ENCODE measurements at places on chromosomes 5 and 9. TPM values are rescaled to one million over a fixed set of nuclear protein-coding genes. Genes with fewer than 3 reads are reported as not detected.

GRCh38 chr9:113530022-113530635, 66.6 kb downstream of the RGS3 start:
- H3K27ac ChIP-seq: no peak overlapping the region
- no peak overlapping the region for H3K4me3 ChIP-seq
- H3K27me3 ChIP-seq: no peaks in the 10 kb centered on the region

DNA sequence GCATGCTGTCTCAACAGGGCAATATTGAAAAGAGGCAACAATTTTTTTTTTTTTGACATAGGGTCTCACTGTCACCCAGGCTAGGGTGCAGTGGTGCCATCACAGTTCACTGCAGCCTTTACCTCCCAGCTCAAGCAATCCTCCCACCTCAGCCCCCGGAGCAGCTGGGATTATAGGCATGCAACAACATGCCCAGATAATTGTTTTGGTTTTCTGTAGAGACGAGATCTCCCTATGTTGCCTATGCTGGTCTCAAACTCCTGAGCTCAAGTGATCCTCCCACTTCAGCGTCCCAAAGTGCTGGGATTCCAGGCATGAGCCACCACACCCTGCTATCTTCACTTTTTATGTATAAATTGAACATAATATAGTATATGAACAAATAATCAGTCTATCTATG, 47.6 kb downstream of the PRELID2 start:
- no peaks in the 10 kb centered on the region for H3K27me3 ChIP-seq
- no peaks in the 10 kb centered on the region for H3K36me3 ChIP-seq
- no peak overlapping the region for H3K27ac ChIP-seq
- no peak overlapping the region for H3K4me3 ChIP-seq
- H3K4me1 ChIP-seq: no peaks in the 10 kb centered on the region

- no peak for DNase-seq
- no peak overlapping the region for H3K4me3 ChIP-seq
- no peak overlapping the region for H3K27ac ChIP-seq
These were observed 41.9 kb downstream of the SYK start for GRCh38 chr9:90843525-90843924.

DNA sequence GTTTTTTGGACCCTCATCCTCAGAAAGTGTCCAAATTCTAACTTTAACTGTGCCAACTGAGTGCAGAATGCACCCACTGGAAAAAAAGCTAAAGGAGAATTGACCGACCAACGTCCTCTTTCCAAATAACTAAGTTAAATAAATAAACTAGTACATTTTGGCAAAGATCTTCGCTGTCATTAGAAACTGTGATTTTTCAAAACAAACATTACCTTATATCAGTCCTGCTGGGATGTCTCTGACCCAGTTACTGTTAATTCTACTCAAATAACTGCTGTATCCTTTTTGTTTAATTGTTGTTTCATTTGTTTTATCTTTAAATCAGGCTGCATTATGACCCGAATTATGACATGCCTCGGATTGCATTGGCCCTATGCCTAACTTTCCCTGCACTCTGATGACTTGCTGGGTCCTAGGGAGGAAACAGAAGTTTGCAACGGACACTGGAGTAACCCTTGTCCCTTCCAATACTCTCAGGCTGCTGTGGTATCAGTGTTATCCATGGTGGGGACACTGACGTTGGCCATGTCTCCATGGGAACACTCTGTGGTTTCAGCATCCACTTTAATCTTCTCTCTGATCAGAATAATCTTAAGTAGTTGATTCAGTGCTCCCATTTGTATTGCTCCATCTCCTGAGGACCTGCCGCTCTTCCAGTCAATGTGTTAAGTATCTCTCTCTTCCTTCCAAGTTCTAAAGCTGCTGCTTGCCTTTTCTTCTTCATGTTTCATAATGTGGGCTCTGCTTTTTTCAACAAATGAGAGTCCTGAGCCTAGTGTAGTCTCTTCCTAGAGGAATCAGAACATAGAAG, 11.1 kb upstream of the IFNA5 start:
- H3K4me3 ChIP-seq: no peak overlapping the region
- no peaks in the 10 kb centered on the region for H3K4me1 ChIP-seq
- DNase-seq: no peak
- no peaks in the 10 kb centered on the region for H3K36me3 ChIP-seq
- H3K27me3 ChIP-seq: no peaks in the 10 kb centered on the region

GRCh38 chr9:84374013-84374412, 33.5 kb upstream of the SLC28A3 start:
- no peaks in the 10 kb centered on the region for H3K4me1 ChIP-seq
- no peak overlapping the region for H3K4me3 ChIP-seq
- no peaks in the 10 kb centered on the region for H3K27me3 ChIP-seq
- no peak overlapping the region for H3K27ac ChIP-seq

- no peak for DNase-seq
- H3K27ac ChIP-seq: no peak overlapping the region
- H3K4me1 ChIP-seq: no peaks in the 10 kb centered on the region
- no peaks in the 10 kb centered on the region for H3K27me3 ChIP-seq
These were observed 23.1 kb downstream of the FGFR4 start for GRCh38 chr5:177109810-177110209.

- no peaks in the 10 kb centered on the region for H3K27me3 ChIP-seq
- no peak overlapping the region for H3K27ac ChIP-seq
- DNase-seq: no peak
- H3K4me3 ChIP-seq: no peak overlapping the region
These were observed 13.2 kb upstream of the BOD1 start for GRCh38 chr5:173629628-173630027.

- H3K27me3 ChIP-seq: no peaks in the 10 kb centered on the region
- H3K27ac ChIP-seq: no peak overlapping the region
- no peaks in the 10 kb centered on the region for H3K36me3 ChIP-seq
- DNase-seq: no peak
These were observed 133.4 kb downstream of the DAB2IP start for GRCh38 chr9:121784731-121785411.

GRCh38 chr5:59813761-59814536, 79.6 kb downstream of the PDE4D start:
- H3K36me3 ChIP-seq: no peaks in the 10 kb centered on the region
- DNase-seq: no peak
- no peak overlapping the region for H3K27ac ChIP-seq
- H3K4me1 ChIP-seq: no peaks in the 10 kb centered on the region
- no peaks in the 10 kb centered on the region for H3K27me3 ChIP-seq

- no peaks in the 10 kb centered on the region for H3K27me3 ChIP-seq
- DNase-seq: no peak
- H3K27ac ChIP-seq: no peak overlapping the region
- no peak overlapping the region for H3K4me3 ChIP-seq
- H3K4me1 ChIP-seq: no peaks in the 10 kb centered on the region
These were observed 28.6 kb downstream of the NKD2 start for GRCh38 chr5:1037123-1037670.

- peak overlapping the region; percentile 62 for H3K4me3 ChIP-seq
- peaks cover 15% of the 10 kb centered on the region for H3K4me1 ChIP-seq
- no peak for DNase-seq
These were observed 788 bp downstream of the ZNF346 start for GRCh38 chr5:177023303-177023664.

- no peak for DNase-seq
- no peak overlapping the region for H3K4me3 ChIP-seq
- no peaks in the 10 kb centered on the region for H3K27me3 ChIP-seq
These were observed 11.9 kb upstream of the MELK start for GRCh38 chr9:36560771-36561170.

- H3K36me3 ChIP-seq: no peaks in the 10 kb centered on the region
- no peak for DNase-seq
- no peaks in the 10 kb centered on the region for H3K27me3 ChIP-seq
- H3K27ac ChIP-seq: no peak overlapping the region
These were observed 60.9 kb downstream of the YTHDC2 start for GRCh38 chr5:113574417-113574816.

UBTD2 gene
- 6.9 TPM for total RNA-seq

CLIC3 gene
- not detected for total RNA-seq

SHC3 gene
- total RNA-seq: 0.11 TPM

DDX4 gene
- not detected for total RNA-seq

MEF2C gene
- 6.8 TPM for total RNA-seq

Measured in naive thymus-derived CD4-positive, alpha-beta T cell (primary cell).